ENCODE measurements at places on chromosomes 2 and 18.

- no peak for DNase-seq
These were observed 300.3 kb upstream of the GULP1 start for GRCh38 chr2:187991389-187991788.

GRCh38 chr2:166560022-166560421 is 66.0 kb upstream of the SCN7A start:
- DNase-seq, result no peak

DNA sequence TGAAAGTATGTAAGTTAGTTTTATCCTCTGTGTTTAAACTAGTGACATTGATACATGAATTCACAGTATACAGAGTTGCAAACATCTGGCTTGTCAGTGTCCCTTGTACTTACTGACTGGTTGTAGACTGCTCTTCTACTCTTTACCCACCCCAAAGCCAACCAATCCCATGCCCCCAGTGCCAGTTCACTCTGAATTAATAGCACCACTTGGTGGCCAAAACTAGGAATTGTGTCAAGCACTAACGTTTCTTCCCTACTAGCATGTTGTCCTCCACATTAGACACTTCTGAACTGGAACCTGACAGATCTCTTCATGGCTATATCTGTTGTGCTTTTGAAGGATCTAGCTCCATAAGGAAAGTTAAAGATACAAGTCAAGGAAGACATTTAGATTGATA is 27.2 kb upstream of the OTX1 start:
- no peak for DNase-seq

GRCh38 chr2:58638256-58638805 is 397.2 kb upstream of the FANCL start:
- no peak for DNase-seq

DNA sequence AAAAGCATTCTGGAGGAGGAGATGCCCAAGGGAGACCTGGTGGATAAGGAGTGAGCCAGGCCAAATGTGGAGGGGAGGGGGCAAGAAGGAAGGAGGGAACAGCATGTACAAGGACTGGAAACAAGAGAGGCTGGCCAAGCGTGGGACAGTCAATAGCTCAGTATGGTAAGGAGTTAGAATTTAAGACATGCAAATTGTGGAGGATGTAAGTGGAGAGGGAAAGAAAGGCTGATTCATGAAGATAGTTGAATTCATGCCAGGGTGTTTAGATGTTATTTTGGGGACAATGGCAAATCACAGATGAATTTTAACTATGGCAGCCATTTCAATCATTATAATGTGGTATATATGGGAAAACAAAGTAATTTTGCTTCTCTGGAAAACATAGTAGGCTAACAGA is 462.3 kb downstream of the MEIS1 start:
- DNase-seq, result no peak

DNA sequence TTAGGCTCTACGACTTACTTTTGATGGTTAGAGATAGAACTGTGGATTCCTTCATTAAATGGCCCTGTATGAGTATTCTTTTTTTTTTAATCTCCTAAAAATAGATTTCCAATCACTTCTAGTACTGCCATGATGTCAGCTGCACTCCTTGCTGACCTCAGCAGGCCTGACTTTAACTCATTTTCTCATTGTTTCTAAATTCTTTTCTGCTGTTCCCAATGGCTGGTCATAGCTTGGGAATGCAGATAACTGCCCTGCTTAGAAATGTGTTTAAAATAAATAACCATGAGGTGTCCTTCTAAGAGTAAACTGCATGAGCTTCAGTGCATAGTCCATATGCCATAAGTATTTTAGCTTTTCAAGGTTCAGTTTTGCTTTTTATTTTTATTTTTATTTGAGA is 15.7 kb downstream of the CCDC85A start:
- DNase-seq, result no peak

DNA sequence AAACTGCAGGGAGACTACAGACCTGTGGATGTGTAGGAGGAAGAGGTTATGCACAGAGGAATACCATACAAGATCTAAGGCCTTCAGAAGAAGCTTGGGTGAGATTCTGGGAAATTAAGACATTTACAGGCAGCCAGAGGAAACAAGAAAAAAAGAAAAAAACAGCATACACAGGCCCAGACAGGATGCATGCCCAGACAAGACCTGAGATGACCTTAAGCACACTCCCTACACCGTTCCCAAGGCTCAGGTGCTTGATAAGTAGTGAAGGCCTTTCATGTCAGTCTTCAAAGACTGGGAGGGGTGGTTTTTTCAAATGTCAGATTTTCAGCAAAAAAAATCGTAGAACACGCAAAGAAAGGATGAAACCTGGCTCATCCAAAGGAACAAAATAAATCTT is 83.0 kb downstream of the CCDC138 start:
- no peak for DNase-seq

- DNase-seq, result no peak
These were observed 38.4 kb downstream of the RNF144A start for GRCh38 chr2:6955511-6956136.

GRCh38 chr2:128375454-128375853 is 56.8 kb upstream of the HS6ST1 start:
- peak; percentile 29 for DNase-seq

DNA sequence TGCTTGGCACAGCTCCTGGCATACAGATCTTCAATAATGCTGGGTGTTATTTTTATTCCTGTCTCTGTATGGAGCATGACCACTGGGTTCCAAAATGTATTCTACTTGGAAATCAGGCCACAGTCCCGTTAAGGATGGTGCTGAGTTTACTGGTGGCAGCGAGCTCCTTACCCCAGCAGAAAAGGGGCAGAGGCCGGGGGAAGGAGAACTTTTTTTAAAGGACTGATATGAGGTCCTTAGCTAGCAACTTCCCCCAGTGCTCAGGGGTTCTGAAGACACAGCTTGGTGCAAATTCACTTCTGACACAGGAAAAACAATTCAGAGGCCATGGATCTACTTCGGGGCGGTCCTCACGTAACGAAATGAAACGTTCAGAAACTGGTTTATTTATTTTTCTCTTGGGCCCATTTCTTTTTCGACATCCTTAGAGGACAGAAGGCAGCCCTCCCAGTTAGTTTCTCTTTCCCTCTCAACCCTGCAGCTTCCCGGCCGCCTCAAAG is 872 bp downstream of the RDH14 start:
- peak; percentile 37 for DNase-seq

DNA sequence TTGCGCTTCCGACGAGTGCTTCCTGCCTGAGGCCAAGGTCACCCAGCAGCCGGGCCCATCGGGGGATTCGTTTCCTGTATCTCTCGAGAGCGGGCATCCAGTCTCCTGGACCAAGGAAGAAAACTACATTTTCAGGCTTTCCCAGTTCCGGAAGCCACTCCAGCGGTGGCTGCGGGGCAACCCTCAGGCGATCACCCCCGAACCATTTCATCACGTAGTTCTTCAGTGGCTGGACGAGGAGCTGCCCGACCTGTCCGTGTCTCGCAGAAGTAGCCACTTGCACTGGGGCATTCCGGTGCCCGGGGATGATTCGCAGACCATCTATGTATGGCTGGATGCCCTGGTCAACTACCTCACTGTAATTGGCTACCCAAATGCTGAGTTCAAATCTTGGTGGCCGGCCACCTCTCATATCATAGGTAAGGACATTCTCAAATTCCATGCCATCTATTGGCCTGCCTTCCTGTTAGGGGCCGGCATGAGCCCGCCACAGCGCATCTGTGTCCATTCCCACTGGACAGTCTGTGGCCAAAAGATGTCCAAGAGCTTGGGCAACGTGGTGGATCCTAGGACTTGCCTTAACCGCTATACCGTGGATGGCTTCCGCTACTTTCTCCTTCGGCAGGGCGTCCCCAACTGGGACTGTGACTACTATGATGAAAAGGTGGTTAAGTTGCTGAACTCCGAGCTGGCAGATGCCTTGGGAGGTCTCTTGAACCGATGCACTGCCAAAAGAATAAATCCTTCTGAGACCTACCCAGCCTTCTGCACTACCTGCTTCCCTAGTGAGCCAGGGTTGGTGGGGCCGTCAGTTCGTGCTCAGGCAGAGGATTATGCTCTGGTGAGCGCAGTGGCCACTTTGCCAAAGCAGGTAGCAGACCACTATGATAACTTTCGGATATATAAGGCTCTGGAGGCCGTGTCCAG is 1.0 kb downstream of the MARS2 start:
- no peak for DNase-seq

DNA sequence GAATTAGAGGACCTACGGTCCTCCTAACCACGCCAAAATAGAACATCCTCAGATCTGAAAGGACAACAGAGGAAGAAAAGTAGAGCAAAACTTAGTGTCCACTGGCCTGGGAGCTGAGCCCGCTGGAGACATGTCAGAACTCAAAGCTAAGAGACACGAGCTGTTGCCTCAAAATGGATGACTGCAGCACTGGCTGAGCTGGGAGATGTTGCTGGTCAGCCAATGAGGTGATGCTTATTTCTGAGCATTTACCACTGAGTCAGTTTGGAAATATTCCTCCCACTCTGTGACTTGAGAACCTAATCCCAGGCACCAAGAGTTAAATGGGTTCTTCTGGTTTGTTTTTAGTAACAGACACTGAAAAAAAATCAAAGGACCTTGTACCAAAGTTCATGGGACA is 32.6 kb downstream of the FBXO15 start:
- no peak for DNase-seq

Data from left hindlimb (tissue), 1 donor.